ENCODE measurements at places on chromosomes 13 and 19.

DNA sequence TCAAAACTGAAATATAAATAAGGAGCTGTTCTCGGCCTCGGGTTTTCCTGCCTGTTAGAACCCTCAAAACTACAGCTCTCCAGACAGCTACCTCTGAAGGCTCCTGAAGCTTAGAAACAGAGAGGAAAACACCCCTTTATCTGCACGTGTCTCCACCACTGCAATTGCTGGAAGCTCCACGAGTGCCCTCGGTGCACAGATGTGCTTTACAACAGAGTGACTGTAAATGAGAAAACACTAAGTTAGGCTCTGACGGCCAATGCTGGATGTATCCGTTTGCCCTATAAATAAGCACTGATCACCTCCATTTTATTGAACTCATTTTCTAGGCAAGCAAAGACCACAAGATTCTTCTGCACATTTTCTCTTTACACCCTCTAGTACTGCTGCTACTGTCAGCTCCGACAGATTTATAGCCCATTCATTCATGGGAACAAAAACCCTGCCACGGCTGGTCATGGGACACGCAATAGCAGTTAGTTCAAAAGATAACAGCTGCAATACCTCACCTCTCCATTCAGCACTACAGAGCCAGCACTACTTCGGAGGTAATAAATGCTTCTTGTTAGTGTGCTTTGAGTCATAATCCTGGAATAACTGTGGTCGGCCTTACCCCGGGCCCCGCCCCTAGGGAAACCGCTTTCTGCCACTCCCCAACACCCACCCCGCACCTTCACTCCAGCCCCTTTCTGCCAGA is 241.1 kb upstream of the ZNF507 start:
- DNase-seq: no peak

- DNase-seq: no peak
These were observed 354.2 kb downstream of the DIAPH3 start for GRCh38 chr13:59809564-59809963.

- DNase-seq: peak; percentile 62
These were observed 2.0 kb downstream of the ZNF823 start for GRCh38 chr19:11736696-11737095.

DNA sequence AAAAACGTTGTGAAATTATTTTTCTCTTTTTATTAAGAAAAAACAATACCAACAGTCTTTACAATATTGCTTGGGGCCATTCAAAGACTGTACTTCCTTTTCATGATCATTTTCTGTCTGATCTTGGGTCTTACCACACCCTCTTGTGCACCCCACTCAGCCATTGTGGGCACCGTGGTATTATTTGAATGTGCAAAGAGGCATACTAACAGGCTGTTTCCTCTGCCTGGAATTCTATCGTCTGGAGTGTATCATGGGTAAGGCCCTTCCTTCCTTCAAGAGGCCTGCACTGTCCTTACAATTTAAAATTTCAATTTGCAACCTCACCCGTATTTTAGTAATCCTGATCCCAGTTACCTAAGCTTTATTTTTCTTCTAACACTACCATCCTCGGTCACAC is 76.5 kb downstream of the FGF14 start:
- DNase-seq: no peak

DNA sequence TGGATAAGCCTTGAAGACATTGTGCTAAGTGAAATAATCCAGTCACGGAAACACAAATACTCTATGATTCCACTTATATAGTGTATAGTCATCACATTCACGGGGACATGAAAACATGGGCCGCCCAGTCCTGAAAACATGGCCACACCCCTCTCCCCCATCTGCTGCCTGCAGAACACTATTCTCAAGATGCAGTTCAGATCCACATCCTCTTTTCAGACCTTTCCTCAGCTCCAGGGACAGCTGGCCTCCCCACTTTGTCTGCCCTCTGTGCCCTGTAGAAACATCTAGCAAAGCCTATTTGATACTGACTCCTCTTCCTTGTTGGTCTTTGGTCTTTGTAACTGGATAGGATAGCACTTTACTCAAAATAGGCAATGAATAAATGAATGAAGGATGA is 8.3 kb downstream of the RFX2 start:
- no peak for DNase-seq

GRCh38 chr13:100019780-100020356 is 38.3 kb downstream of the ZIC2 start:
- DNase-seq: no peak

DNA sequence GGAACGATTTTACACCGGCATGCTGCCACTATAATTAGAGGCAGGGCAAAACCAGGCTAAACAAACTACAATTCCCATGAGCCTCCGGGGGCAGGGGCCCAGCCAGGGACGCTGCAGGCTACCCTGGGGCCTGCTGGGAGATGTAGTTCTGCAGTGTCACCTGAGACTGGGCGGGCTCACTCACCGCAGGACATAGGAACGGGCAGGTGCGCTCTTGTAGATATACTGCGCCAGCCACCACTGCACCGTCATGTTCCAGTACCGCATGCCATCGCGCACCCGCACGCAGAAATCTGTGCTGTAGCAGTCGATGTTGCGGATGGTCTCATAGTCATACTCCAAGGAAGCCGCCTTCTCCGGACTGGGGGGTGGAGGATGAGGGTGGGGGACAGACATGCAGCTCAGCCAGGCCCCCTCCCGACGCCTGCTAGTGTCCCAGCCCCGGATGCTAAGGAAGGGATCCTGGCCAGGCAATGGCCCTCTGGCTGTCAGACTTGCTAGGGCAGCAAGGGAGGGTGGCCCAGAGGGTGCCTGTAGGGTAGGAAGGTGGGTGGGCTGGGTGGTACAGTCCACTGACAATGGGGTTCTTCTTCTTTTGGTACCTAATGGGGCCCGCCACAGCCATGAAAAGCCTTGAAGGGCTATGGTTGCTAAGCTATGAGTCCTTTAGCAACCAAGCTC is 5.8 kb upstream of the TMC4 start:
- DNase-seq: no peak

- DNase-seq: no peak
These were observed 2.6 kb downstream of the SMIM7 start for GRCh38 chr19:16657384-16657783.

- DNase-seq: no peak
These were observed 1820.8 kb downstream of the UQCRFS1 start for GRCh38 chr19:27392027-27392632.

- peak; percentile 21 for DNase-seq
These were observed 5.3 kb upstream of the PROZ start for GRCh38 chr13:113152984-113153809.
